ENCODE measurements at places on chromosomes 6 and 20. TPM values are rescaled to one million over a fixed set of nuclear protein-coding genes. Genes with fewer than 3 reads are reported as not detected.

GRCh38 chr20:52859156-52859876 is 112.8 kb upstream of the TSHZ2 start:
- DNase-seq, result peak; percentile 1
- no peak overlapping the region for H3K4me3 ChIP-seq
- H3K27me3 ChIP-seq, result no peaks in the 10 kb centered on the region
- H3K36me3 ChIP-seq, result no peaks in the 10 kb centered on the region
- H3K27ac ChIP-seq, result no peak overlapping the region
- H3K4me1 ChIP-seq, result no peaks in the 10 kb centered on the region

GRCh38 chr6:75759207-75759606 is 10.2 kb downstream of the MYO6 start:
- DNase-seq, result no peak
- no peaks in the 10 kb centered on the region for H3K36me3 ChIP-seq
- H3K27ac ChIP-seq, result no peak overlapping the region
- no peaks in the 10 kb centered on the region for H3K27me3 ChIP-seq
- H3K4me3 ChIP-seq, result no peak overlapping the region

- H3K4me1 ChIP-seq, result peaks cover 10% of the 10 kb centered on the region
- no peaks in the 10 kb centered on the region for H3K27me3 ChIP-seq
- no peak overlapping the region for H3K4me3 ChIP-seq
- no peaks in the 10 kb centered on the region for H3K36me3 ChIP-seq
- no peak for DNase-seq
Measured at GRCh38 chr20:45365444-45365970, 2.6 kb downstream of the SYS1 start.

GRCh38 chr6:42131531-42131930 is 10.9 kb downstream of the C6orf132 start:
- H3K4me1 ChIP-seq, result peaks cover 15% of the 10 kb centered on the region
- peak; percentile 82 for DNase-seq
- no peaks in the 10 kb centered on the region for H3K36me3 ChIP-seq

DNA sequence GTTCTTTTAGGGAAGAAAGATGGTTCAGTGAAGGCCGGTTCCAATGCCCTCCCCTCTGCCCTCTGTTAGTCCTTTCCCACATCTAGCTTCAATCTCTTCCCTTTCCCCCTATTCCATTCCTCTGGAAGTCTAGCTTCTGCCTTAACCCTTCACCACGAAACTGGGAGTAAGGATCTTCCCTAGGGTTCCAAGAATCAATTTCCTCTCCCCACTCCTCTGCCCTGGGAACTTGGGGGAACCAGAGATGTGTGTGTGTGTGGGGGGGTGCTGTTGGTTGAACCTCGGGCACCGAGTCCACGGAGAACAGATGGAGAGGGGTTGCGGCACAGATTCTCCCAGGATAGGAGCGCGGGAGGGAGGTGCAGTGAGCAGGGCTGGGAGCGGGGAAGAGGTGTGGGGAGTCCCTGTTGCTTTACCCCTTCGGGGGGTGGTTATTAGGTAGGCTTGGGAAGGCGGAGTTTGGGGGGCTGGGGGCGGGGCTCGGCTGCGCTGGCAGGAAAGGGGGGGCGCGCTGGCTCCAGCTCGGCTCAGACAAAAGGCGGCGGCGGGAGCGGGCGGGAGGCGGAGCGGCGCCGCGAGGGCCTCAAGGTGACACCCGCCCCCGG is at the start of gene TMEM151B:
Gene TMEM151B (plus strand): TSS at position 530 of the 605 bp plus-strand sequence. CDS start 293 bp downstream, outside the sequence.
- peak within 1 kb of the TSS; percentile 31 for H3K4me3 ChIP-seq
- no peak for DNase-seq
- peaks cover 42% of the 10 kb centered on the region for H3K27me3 ChIP-seq
- no peaks in the 10 kb centered on the region for H3K36me3 ChIP-seq
- H3K4me1 ChIP-seq, result peaks cover 9% of the 10 kb centered on the region
- no peak within 1 kb of the TSS for H3K27ac ChIP-seq

- H3K36me3 ChIP-seq, result no peaks in the 10 kb centered on the region
- no peak overlapping the region for H3K4me3 ChIP-seq
- DNase-seq, result no peak
- H3K27ac ChIP-seq, result no peak overlapping the region
Measured at GRCh38 chr6:92763680-92764079, 655.7 kb downstream of the EPHA7 start.

GRCh38 chr6:313917-314316 is 21.6 kb downstream of the DUSP22 start:
- no peaks in the 10 kb centered on the region for H3K4me1 ChIP-seq
- DNase-seq, result no peak
- no peaks in the 10 kb centered on the region for H3K36me3 ChIP-seq
- H3K27ac ChIP-seq, result no peak overlapping the region
- no peak overlapping the region for H3K4me3 ChIP-seq

DNA sequence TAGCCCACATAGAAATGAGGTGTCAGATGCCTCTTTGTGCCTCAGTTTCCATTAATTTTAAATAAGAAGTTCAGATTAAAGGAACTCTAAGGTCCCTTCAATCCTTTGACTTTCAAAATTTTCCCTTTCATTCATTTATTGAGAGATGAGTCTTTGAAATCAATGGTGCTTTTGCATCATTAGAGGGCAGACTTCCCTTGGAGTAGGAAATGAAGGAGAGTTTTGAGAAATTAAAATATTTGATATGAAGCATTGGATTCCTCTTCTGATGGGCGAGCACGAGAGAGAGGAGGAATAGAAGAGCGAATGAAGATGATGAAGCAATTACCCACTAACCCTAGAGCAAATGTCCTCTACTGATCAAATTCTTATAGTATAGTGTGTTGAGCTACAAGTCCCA is 105.7 kb downstream of the EDN1 start:
- peak; percentile 47 for DNase-seq
- peaks cover 26% of the 10 kb centered on the region for H3K4me1 ChIP-seq
- no peak overlapping the region for H3K27ac ChIP-seq
- H3K27me3 ChIP-seq, result no peaks in the 10 kb centered on the region
- no peak overlapping the region for H3K4me3 ChIP-seq

DNA sequence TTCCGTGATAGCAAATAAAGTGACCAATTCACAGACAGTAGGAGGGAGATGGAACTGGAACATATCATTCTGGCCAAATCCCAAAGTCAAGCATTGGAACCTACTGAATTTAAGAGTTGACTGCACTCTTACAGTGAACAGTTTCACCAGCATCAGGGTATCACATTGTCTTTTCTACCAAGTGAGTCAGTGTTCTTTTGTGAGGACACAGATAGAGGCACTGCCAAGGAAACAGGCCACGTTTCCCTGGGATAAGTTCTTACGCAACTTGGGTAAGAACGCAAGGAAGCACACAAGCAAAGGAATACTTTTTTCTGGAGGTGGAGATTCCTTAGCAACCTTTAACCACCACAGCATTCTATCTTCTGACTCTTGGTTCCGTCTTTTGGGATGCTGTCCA is 28.6 kb upstream of the ENPP5 start:
- no peaks in the 10 kb centered on the region for H3K36me3 ChIP-seq
- no peak overlapping the region for H3K27ac ChIP-seq
- DNase-seq, result no peak

- peaks cover 25% of the 10 kb centered on the region for H3K27me3 ChIP-seq
- DNase-seq, result peak; percentile 64
- no peak overlapping the region for H3K4me3 ChIP-seq
- H3K36me3 ChIP-seq, result no peaks in the 10 kb centered on the region
- no peak overlapping the region for H3K27ac ChIP-seq
- H3K4me1 ChIP-seq, result peaks cover 3% of the 10 kb centered on the region
Measured at GRCh38 chr20:58511364-58511763, 3.8 kb downstream of the APCDD1L start.

DNA sequence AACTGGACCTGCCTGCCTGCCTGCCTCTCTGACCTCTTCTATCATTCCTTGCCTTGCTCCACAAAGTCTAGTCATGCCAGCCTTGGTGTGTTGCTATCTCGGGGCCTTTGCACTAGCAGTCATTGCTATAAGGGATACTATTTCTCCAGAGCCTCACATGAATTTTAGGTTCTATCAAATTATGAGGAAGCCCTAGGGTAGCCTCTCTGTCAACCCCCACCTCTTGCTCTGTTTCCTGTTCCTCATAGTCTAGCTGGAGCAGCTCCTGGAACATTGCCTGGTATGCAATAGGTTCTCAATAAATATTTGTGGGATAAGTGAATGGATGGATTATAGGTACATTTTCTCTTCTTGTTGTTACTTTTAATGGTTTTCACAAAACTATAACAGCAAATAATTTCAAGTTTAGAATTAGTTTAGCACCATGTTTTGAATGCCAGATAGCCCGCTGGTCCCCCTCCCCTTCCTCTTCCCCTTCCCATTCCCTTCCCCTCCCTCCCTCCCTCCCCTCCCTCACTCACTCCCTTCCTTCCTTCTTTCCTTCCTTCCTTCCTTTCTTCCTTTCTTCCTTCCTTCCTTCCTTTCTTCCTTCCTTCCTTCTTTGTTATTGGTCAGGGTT is 46.9 kb upstream of the DTNBP1 start:
- H3K27me3 ChIP-seq, result no peaks in the 10 kb centered on the region
- no peaks in the 10 kb centered on the region for H3K4me1 ChIP-seq
- no peak overlapping the region for H3K4me3 ChIP-seq
- H3K36me3 ChIP-seq, result no peaks in the 10 kb centered on the region

- peaks cover 4% of the 10 kb centered on the region for H3K36me3 ChIP-seq
- DNase-seq, result no peak
- H3K27ac ChIP-seq, result peak overlapping the region; percentile 90
- H3K27me3 ChIP-seq, result no peaks in the 10 kb centered on the region
- H3K4me1 ChIP-seq, result peaks cover 76% of the 10 kb centered on the region
- H3K4me3 ChIP-seq, result peak overlapping the region; percentile 83
Measured at GRCh38 chr20:1392443-1392692, 486 bp downstream of the FKBP1A start.

- no peak overlapping the region for H3K27ac ChIP-seq
- H3K27me3 ChIP-seq, result no peaks in the 10 kb centered on the region
- H3K4me3 ChIP-seq, result no peak overlapping the region
- H3K36me3 ChIP-seq, result no peaks in the 10 kb centered on the region
- no peak for DNase-seq
Measured at GRCh38 chr6:153944201-153944600, 94.8 kb upstream of the OPRM1 start.

- no peak overlapping the region for H3K4me3 ChIP-seq
- no peaks in the 10 kb centered on the region for H3K27me3 ChIP-seq
- no peaks in the 10 kb centered on the region for H3K4me1 ChIP-seq
Measured at GRCh38 chr6:155958550-155958949, 502.9 kb upstream of the NOX3 start.

- peaks cover 3% of the 10 kb centered on the region for H3K36me3 ChIP-seq
- no peak overlapping the region for H3K27ac ChIP-seq
- no peaks in the 10 kb centered on the region for H3K4me1 ChIP-seq
- no peak for DNase-seq
- no peaks in the 10 kb centered on the region for H3K27me3 ChIP-seq
Measured at GRCh38 chr6:111356551-111356950, 126.5 kb downstream of the REV3L start.

- DNase-seq, result peak; percentile 7
- no peaks in the 10 kb centered on the region for H3K36me3 ChIP-seq
- H3K27me3 ChIP-seq, result no peaks in the 10 kb centered on the region
Measured at GRCh38 chr20:46523696-46524328, 10.5 kb upstream of the ZNF334 start.

DNA sequence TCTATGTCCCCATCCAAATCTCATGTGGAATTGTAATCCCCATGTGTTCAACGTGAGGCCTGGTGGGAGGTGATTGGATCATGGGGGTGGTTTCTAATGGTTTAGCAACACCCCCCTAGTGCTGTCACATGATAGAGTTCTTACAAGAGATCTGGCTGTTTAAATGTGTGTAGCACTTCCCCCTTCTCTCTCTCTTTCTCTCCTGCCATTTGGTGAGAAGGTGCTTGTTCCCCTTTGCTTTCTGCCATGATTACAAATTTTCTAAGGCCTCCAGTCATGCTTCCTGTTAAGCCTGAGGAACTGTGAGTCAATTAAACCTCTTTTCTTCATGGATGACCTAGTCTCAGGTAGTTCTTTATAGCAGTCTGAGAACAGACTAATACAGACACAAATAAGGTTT is 165.4 kb downstream of the OGFRL1 start:
- H3K27ac ChIP-seq, result no peak overlapping the region
- no peak for DNase-seq
- H3K4me1 ChIP-seq, result no peaks in the 10 kb centered on the region
- no peaks in the 10 kb centered on the region for H3K36me3 ChIP-seq
- H3K4me3 ChIP-seq, result no peak overlapping the region

DNA sequence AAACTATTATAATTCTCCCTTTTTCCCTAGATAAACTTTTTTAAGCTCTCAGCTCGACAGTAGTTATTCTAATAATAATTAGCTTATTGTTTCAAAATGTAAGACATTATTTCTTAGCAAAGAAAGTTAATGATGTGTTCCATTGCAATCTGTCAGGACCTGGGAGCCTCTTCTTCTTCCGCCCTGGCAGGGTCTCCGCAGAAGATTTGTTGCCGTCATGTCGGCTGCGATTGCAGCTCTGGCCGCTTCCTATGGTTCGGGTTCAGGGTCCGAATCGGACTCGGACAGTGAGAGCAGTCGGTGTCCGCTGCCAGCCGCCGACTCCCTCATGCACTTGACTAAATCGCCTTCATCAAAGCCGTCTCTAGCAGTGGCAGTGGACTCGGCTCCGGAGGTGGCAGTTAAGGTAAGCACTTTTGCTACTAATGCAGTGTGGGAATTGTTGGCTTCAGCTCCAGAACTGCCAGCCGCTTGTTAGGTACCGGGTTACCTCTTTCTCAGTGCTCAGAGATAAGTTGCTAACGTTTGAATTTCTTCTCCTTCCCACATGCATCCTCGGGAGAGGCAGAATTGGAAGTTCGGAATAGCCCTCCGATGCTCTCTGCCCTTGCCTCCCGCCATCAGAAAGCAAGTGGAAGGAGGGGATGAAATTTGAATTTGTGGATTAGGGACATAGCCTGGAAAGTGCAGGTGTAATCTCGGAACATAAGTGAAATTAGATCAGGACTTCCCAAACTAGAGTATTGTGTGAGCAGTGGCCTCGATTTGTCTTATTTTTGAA is at the start of gene CDC40:
Gene CDC40 (plus strand): TSS at position 200 of the 781 bp plus-strand sequence. CDS start 18 bp downstream, at position 218.
- no peaks in the 10 kb centered on the region for H3K27me3 ChIP-seq
- DNase-seq, result no peak
- H3K27ac ChIP-seq, result peak within 1 kb of the TSS; percentile 87
- peaks cover 30% of the 10 kb centered on the region for H3K4me1 ChIP-seq
- H3K4me3 ChIP-seq, result peak within 1 kb of the TSS; percentile 94
- no peaks in the 10 kb centered on the region for H3K36me3 ChIP-seq

- no peaks in the 10 kb centered on the region for H3K36me3 ChIP-seq
- no peak overlapping the region for H3K27ac ChIP-seq
- no peaks in the 10 kb centered on the region for H3K27me3 ChIP-seq
- H3K4me3 ChIP-seq, result peak overlapping the region; percentile 27
- peak; percentile 56 for DNase-seq
- H3K4me1 ChIP-seq, result peaks cover 12% of the 10 kb centered on the region
Measured at GRCh38 chr20:36153736-36154699, 522 bp upstream of the EPB41L1 start.

- no peak overlapping the region for H3K27ac ChIP-seq
- H3K4me3 ChIP-seq, result no peak overlapping the region
- no peaks in the 10 kb centered on the region for H3K36me3 ChIP-seq
- DNase-seq, result no peak
- no peaks in the 10 kb centered on the region for H3K27me3 ChIP-seq
Measured at GRCh38 chr20:42406826-42407225, 782.9 kb downstream of the PTPRT start.

GRCh38 chr6:11123978-11124377 is 12.5 kb upstream of the ERVFRD-1 start:
- no peak overlapping the region for H3K27ac ChIP-seq
- no peaks in the 10 kb centered on the region for H3K36me3 ChIP-seq
- no peaks in the 10 kb centered on the region for H3K27me3 ChIP-seq
- H3K4me3 ChIP-seq, result no peak overlapping the region
- H3K4me1 ChIP-seq, result peaks cover 12% of the 10 kb centered on the region
- no peak for DNase-seq

Gene TSPO2
- not detected for total RNA-seq

Gene SOX18
- 211 TPM for total RNA-seq

Gene KCNS1
- 0.23 TPM for total RNA-seq

Gene RBCK1
- 86.0 TPM for total RNA-seq

Gene NTSR1
- total RNA-seq, result 0.30 TPM

Gene LY86
- total RNA-seq, result not detected

Gene WFDC12
- total RNA-seq, result not detected

Measured in endothelial cell of umbilical vein (primary cell).